ENCODE measurements at places on chromosomes 5 and 9. TPM values are rescaled to one million over a fixed set of nuclear protein-coding genes. Genes with fewer than 3 reads are reported as not detected.

DNA sequence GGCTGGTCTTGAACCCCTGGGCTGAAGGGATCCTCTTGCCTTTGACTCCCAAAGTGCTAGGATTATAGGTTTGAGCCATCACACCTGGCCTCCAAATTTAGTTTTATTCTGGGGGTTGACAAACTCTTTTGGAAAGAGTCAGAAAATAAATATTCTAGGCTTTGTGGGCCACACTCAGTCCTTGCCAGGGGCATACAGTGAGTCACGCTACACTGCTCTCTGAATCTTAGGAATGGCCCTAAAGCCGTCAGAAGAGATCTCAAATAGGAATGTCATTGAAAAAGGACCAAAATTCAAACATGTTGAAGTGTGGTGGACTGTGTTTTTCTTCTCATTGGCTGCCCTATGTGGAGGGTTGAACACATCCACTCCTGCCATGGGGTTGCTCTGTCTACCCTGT lies 127.7 kb upstream of the BASP1 start:
- no peak for DNase-seq

CATSPER3 gene
- total RNA-seq = 0.87 TPM

DNA sequence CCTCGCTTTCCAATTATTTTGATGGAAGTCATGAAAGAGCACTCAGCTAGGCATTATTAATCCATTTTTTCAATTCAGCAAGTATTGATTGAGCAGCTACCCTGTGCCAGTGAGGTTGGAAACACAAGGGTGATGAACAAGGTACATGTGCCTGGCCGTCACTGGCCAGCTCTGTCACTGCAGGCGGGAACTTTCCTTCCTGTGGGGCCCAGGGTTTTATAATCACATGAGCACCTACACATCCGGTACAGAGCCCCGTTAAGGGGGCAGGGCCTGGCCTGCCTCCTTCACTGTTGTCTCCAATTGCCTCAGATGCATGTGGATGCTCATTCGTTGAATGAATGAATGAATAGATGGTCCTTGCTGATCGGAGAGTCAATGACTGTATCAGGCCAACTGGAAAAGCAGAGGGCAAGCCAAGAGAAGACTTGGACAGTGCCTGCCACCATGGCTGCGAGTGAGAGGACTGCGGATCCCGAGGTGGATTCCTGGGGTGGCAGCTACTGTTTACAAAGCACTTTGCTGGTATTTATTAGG lies 55.9 kb upstream of the KCNMB1 start:
- DNase-seq = no peak

SPINK5 gene
- total RNA-seq = 3.2 TPM

GRCh38 chr5:125746917-125747316 lies 676.3 kb upstream of the GRAMD2B start:
- DNase-seq = no peak

NME5 gene
- total RNA-seq = 2.4 TPM

GRCh38 chr9:133490201-133490681 lies 11.3 kb upstream of the SLC2A6 start:
- peak; percentile 43 for DNase-seq

- DNase-seq = no peak
Measured at GRCh38 chr5:163594951-163595350, 89.5 kb downstream of the MAT2B start.

MAPK9 gene
- total RNA-seq = 39.5 TPM

SLC25A2 gene
- 0.64 TPM for total RNA-seq

- no peak for DNase-seq
Measured at GRCh38 chr9:116287721-116288120, 134.1 kb downstream of the PAPPA start.

DBH gene
- total RNA-seq = not detected

DNA sequence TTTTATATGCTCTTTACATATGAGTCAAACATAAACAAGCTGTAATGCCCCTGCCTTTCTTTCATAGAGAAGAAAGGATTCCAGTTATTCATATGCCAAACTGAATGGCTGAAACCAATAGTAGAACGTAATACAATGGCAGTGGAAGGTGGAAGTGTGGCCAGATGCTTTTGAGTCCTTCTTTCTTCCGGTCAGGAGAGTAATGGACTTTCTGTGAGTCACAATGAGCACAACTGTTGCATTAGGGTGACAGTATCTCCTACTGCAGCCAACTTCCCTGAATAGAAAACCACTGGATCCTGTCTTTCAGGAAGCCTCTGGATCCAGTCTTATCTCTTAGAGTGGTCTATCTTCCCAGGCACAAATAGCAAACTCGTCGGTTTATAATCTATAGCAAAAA lies 855.2 kb downstream of the MAT2B start:
- no peak for DNase-seq

DNA sequence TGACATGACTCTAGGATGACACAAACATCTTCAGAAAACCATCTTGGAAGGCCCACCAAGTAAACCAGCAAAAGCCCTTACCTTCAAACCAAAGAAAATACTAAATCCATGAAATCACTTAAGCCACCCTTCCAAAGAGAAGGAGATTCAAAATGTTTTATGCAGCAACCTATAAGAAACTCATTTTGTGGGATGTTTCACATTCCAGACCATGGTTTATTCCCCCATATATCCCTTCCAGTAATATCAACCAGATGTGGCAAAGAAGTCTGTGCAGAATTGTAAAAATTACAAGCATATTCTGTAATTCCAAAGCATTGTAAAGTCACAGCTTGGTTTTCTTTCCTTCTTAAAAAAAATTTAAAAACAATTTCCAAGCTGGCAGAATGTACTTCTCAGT lies 117.4 kb downstream of the SLIT3 start:
- DNase-seq = no peak

TRIM41 gene
- total RNA-seq = 26.9 TPM

GRCh38 chr5:157080286-157080685 lies 21.4 kb upstream of the HAVCR1 start:
- DNase-seq = no peak

EFCAB9 gene
- total RNA-seq = not detected

DNA sequence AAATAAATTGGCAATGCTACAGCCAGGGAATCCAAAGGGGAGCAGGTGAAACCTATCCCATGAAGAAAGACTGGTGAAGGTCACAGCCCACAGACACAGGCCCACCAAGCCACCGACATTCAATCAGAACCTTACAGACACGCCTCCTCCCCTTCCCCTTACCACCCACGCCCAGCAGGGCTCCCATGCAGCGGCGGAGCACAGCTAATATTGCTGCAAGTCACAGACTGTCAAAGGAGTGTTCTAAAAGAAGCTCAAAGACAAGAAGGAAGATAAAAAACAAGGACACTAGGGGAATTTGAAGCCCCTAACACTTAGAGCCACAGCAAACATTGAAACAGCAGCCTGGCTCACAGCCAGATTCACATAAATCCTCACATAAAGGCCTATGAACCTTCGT lies 91.2 kb downstream of the MED10 start:
- no peak for DNase-seq

FRMPD1 gene
- not detected for total RNA-seq

GRCh38 chr5:83956386-83956785 lies 235.7 kb upstream of the HAPLN1 start:
- DNase-seq = no peak

DNA sequence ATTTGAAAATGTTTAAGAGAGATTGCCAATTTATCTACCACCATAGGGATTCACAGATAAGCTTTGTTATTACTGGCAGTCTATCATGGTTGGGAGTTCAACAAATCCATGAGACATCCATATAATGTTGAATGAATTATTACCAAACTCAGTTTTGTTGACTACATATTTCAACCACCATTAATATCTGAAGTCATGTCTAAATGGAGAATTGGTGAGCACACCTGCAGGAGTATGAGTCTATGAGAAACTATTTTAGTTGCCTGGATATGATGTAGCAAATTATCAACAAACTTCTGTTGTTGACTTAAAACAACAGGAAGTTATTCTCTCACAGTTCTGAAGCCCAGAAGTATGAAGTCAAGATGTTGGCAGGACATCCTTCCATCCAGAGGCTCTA lies 126.8 kb upstream of the FBXL7 start:
- DNase-seq = no peak

DNA sequence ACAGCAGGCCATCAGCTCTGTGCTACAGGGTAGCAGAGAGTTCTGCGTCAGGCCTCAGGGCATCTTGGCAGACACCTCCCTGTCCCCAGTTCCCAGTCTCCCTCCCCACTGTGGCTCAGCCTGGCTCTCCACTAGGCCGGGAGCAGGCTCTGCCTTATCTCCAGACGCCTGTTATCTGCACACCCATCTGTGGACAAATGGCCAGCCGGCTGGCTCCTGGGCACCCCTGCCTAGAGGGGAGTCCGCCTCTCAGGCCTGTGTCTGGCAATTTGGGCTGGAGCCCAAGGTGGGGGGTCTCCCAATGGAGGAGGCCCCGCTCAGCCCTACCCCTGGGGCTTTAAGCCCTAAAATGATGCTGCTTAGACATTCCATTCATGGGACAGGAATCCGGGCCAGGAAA lies 39.2 kb upstream of the HAND1 start:
- DNase-seq = peak; percentile 57

Data from upper lobe of right lung (tissue), 1 donor.